ENCODE measurements at places on chromosomes 13 and 19. TPM values are rescaled to one million over a fixed set of nuclear protein-coding genes. Genes with fewer than 3 reads are reported as not detected.

LRP3 gene
- total RNA-seq, result 0.84 TPM

S1PR4 gene
- total RNA-seq, result 24.1 TPM

CYP4F2 gene
- total RNA-seq, result 0.24 TPM

THAP8 gene
- 1.1 TPM for total RNA-seq

DNA sequence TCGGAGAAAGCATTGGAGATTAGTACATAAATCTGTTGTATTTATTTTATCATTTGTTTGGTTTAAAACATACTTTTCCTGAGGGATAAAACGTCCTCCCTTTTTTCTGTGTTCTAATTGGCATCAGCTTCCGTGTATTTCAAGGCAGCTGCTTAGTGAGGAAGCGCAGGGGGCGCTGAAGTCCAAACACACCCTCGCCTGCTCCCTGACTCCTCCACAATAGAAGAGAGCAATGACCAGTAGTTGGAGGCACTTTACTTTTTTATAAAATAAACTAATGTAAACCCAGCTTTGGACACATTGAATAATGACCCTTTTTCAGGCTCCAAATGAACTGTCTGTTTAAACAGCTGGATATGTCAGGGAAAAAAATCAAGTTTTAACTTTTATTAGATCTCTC lies 79.9 kb downstream of the RNASEH2B start:
- DNase-seq, result no peak

DNA sequence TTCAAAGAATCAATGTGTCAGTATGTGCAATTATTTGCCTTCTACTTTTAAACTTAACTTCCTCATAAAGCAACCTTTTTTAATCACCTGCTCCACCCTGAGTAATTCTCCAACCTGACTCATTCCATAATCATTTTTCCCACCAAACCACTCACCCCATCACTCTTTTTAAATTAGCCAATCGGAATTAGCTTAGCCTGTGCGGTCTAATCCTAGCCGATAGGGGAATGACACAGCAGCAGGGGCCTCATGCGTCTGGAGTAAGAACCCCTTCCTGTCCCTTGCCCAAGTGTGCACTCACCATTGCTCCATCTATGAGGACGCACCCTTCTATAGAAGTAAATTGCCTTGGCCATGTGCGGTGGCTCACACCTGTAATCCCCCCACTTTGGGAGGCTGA lies 27.4 kb upstream of the ZNF83 start:
- no peak for DNase-seq

GRCh38 chr13:72959643-72960042 lies 99.2 kb upstream of the KLF5 start:
- DNase-seq, result no peak

- no peak for DNase-seq
These were observed 10.3 kb upstream of the STRN4 start for GRCh38 chr19:46756544-46756888.

GRCh38 chr13:99926014-99926731 lies 45.4 kb downstream of the ZIC5 start:
- no peak for DNase-seq

- no peak for DNase-seq
These were observed 294.7 kb downstream of the DCLK1 start for GRCh38 chr13:35836446-35836845.

GRCh38 chr19:13023656-13024055 lies 28.4 kb downstream of the NFIX start:
- DNase-seq, result no peak

DNA sequence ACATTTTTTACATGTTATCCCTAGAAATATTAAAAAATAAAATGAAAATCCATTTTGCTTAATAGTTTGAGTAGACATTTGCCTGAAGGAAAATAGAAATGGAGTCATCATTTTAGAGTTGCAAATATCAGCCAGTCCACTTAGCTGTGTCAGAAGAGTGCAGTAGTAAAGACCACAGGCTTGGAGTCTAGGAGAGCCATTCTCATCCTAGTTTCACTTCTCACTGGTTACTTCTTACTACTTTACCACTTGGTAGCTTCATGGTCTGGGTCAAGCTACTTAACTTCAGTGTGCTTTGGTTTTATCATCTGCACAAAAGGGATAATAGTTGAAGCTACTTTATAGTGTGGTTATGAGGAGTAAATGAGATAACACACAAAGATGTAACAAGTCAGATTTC lies 286.5 kb upstream of the NBEA start:
- DNase-seq, result no peak

DNA sequence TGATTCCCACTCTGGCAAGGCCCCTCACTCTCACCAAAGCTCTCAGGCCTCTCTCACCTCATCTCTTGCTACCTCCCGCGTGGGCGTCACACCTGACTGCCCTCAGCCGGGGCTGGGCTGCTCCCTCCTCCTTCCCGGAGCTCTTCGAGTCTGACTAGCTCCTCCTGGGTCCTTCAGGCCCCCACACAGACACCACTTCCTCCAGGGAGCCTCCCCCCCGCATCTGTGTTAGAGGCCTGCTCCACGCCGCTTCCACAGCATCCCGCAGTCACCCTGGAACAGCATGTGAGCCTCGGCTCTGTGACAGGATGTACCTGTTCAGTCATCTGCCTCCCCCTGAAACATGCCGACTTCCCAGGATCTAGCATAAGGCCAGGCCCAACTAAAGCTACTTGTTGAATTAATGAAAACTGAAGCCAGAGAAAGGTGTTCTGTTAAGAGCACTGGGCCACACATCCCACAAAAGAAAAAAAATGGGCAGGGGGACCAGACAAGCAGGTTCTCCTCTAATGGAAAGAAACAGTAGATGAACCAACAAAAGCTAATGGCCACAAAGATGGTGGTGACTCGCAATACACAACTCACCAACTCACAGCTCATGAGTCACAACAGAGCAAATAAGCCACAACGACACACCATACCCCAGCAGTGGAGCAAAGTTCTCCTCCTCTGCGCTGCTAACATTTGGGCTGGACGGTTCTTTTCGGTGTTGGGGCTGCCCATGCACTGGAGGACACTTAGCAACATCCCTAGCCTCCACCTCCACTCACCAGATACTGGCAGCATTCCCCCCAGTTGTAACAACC lies 3.0 kb downstream of the PPP6R1 start:
- DNase-seq, result peak; percentile 83
